ENCODE measurements at places on chromosomes 16 and 17. TPM values are rescaled to one million over a fixed set of nuclear protein-coding genes. Genes with fewer than 3 reads are reported as not detected.

DNA sequence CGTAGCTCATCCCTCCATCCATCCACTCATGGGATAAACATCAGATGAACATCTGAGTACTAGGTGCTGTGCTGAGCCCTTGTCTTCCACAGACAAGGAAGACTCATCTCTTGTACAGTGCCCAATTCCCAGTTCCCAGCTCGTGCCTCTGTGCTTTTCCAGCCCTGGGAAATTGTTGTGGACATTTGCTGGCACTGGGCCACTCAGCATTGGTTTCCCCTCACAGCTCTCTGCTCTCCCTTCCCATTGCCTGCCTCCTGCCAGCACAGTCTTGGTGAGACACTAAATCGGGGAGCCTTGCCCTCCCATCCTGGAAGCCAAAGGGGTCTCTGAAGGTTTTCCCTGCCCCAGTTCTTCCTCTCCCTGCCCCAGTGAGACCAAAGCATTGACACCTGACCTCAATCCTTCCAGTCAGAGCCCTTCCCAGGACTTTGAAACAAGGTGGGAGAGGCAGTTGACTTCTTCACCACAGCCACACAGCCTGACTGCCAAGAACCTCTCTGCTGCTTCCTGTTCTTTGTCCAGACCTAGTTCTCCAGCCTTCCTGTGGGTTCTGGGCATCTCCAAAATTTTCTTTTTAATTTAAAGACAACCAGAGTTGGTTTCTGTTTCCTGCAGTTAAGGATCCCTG lies 50.2 kb downstream of the WSB1 start:
- no peak for DNase-seq

DNA sequence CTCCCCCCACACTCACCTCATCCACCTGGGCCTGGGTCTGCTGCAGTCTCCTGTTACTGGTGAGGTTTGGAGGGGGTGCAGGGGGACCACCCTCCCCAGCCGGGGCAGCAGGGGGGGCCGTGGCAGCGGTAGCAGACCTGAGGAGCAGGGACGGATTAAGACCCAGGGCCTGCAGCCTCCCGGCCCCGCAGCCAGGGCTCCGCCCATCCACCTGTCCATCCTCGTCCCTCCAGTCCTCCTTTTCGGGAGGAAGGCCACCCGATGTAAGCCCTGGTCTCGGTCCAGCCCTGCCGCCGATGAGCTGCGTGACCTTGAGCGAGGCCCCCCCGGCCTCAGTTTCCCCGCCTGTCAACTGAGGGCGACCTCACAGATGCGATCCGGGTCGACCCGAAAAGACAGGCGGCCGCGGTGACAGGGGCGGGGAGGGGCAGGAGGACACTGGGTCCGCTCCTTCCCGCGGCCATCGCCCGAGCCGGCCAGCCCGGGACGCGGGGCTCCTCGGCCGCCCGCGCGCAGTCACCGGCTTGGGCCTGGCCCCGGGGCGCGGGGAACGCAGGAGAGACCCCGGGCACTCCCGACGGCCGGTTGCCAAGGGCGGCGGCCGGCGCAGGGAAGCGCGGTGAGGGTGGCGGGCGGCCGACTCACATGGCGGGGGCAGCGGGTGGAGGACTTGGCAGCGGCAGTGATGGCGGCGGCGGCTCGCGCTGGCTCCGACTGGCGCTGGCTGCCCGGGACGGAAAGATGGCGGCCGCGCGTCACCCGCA lies at the start of gene VAMP2:
Gene VAMP2, minus strand, starts transcription at position 716 of the 764 bp plus-strand sequence. Its CDS starts 69 bp downstream, at position 647.
- no peak for DNase-seq

DNA sequence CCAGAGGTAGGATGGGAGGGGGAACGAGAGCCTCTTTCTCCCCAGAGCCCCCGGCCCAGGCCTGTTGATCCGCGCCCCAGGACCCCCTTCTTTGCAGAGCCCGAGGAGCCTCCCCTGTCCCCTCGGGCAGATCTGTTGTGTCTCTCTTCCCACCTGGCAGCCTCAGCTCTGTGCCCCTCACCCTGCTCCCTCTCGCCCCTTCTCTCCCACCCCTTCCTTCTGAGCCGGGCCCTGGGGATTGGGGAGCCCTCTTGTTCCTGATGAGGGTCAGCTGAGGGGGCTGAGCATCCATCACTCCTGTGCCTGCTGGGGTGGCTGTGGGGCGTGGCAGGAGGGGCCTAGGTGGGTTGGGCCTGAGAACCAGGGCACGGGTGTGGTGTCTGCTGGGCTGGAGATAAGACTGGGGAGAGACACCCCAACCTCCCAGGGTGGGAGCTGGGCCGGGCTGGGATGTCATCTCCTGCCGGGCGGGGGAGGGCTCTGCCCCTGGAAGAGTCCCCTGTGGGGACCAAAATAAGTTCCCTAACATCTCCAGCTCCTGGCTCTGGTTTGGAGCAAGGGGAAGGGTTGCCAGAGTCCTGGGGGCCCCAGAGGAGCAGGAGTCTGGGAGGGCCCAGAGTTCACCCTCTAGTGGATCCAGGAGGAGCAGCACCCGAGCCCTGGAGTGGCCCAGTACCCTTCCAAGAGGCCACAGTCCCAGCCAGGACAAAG lies 65.4 kb downstream of the MRC2 start:
- DNase-seq: no peak

DNA sequence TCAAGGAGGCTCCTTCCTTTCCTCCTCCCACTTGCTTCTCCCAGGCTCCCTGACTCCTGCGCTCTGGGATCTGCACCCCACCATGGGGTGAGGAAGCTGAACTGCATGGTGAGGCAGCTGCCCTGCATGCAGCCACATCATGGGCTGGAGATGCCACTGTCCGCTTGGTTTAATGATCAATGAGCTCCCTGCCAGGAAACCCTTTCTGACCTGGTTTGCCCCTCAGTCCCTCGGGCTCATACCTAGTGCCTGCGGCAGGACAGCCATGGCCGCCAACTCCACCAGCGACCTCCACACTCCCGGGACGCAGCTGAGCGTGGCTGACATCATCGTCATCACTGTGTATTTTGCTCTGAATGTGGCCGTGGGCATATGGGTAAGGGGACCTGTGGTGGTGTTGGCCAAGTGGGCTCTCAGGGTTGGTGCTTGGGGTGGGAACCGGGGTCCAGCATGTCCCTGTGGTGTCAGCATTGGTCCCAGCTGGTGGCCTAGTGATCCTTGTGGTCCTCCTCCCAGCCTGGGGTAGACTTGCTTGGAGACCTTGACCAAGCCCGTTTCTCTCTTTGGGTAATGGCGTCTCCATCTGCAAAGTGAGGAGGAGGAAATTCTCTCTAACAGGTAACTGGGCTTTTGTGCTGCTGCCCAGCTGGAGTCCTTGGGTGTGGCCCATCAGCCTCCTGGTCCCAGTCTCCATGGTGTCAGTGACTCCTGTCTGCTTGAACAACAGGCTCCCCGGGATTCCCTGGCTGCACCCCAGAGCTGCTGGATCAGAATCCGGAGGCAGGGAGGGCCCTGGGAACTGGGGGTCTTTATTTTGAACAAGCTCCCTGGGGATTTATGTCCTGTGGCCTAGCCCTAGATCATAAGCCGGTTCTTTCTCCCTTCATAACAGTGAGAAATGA lies at the start of gene SLC5A10:
Gene SLC5A10, plus strand, starts transcription at position 225 of the 902 bp plus-strand sequence. Its CDS starts 41 bp downstream, at position 266.
- no peak for DNase-seq

- no peak for DNase-seq
Measured at GRCh38 chr17:37527249-37527851, 37.7 kb downstream of the DUSP14 start.

DNA sequence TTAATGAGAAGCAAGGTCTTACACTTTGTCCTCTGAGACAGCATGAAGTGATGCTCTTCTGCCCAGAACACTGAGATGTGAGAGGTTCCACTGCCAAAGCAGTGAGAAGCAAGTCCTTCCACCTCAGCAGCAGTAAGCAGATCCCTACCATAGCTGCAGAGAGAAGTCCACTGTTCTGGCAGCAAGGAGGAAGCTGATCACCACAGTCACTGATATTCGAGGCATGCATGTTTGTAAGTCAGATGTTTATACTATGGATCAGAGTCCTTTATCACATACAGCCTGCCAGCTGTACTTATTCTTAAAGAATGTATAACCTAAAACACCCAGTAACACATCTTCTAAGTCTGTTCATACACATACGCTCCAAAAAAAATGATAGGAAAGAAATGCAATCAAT lies 18.2 kb upstream of the METTL2A start:
- no peak for DNase-seq

DNA sequence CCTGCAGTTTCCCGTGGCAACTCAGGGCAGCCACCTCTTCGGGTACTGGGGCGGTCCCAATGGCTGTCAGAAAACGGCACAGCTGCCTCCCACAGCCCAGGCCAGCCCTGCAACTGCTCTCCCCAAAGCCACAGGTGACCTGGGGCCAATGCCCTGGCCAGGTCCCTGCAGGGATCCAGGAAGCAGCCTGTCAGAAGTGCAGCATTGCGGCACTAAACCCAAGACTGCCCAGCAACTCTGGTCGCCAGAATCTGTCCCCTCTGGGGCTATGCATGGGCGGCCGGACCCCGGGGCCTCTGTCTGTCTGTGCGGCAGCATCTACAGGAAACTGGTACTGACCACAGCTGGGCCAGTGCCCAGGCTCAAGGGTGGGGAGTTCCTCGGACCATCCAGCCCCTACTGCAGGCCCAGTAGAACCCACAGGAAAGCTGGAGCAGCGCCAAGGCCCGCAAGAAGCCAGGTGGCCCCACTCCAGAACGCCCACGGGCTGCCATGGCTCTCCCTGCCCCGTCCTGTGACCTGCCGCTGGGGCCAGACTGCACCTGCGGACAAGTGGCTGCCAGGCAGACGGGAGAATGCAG lies 5.5 kb downstream of the CYBC1 start:
- DNase-seq: no peak

- no peak for DNase-seq
Measured at GRCh38 chr16:58011652-58012051, 10.4 kb downstream of the USB1 start.

DNA sequence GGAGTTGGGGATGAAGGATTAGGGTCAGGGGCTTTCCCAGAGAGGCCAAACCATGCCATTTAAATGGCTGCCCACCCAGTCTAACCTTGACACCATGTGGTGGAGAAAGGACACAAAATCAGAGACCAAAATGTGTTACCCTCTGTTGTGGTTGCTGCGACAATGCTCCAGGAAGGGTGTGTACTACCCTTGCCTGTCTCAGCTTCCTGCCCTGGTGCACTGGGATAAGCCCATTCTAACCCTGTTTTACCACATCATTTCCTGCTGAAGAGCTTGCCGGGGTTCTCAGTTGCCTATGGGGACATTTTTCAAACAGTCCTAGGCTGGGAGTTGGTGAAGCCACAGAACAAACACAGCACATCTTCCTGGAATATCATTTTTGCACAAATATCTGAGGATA lies 4.9 kb downstream of the OR4D1 start:
- DNase-seq: no peak

DNA sequence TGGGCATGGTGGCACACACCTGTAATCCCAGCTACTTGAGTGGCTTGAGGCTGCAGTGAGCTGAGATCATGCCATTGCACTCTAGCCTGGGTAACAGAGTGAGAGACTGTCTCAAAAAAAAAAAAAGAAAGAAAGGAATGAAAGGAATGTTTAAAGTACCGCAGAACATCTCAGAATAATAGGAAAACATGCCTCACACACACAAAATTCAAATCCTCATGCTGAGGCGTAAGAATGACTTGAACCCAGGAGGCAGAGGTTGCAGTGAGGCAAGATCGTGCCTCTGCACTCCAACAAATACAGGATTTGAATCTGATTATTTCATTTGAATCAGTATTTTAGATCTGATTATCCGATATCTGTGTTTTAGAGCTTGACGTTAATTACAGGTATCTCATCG lies 21.3 kb upstream of the GAA start:
- no peak for DNase-seq

DNA sequence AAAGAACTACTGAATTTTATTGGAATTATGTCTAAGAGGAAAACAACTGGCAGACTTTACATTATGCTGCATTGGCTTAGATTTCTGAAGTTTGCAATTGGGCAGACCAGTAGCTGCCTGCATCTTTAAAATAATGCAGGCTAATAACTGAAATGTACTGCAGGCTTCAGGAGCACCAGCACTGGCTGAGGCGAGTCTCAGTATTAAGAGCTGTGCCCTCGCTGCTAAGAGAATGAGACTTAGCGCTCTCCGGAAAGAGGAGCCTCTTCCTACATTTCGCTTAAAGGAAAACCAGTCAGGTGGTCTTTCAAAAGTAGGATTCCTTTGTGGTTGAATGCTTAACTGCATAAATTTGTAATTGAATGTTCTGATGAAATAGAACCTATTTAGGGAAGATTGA lies 885 bp downstream of the CNTNAP4 start:
- DNase-seq: no peak

DNA sequence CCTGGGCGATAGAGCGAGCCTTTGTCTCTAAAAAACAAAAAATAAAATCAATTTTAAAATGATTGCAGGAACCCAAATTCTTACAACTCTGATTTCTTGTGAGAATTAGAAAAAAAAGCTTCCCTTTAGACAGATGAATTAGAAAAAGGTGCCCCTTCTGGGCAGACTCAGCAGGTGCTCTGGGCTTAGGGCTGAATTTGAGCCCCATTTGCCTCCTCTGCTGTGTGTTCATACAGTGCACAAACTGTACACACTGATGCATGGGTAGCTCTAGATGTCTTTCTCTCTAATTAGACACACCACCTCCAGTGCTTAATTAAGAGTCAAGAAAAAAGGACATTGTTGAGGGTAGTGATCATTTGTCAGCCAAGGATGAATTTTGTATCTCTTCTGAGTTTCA lies 38.5 kb upstream of the NOL11 start:
- no peak for DNase-seq

- no peak for DNase-seq
Measured at GRCh38 chr16:53495325-53495724, 7.7 kb downstream of the AKTIP start.

DNA sequence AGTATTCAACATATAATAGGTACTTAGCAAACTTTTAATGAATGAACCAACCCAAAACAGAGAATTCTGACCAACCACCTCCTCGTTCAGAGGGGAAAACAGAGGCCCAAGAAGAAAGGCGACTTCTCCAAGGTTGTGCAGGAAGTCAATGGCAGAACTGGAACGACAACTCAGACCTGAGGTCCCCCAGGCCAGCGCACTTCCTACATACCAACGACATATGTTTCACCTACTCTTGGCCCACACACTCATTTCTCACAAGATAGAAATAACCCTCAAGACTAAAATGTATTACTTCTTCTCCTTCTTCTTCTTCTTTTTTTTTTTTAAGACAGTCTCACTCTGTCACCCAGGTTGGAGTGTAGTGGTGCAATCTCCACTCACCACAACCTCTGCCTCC lies 14.4 kb downstream of the CHCT1 start:
- no peak for DNase-seq

- no peak for DNase-seq
Measured at GRCh38 chr16:66265556-66266141, 100.8 kb upstream of the CDH5 start.

- DNase-seq: no peak
Measured at GRCh38 chr16:12646490-12647274, 157.0 kb downstream of the CPPED1 start.

ACSM2A gene
- not detected for polyA plus RNA-seq

TBX21 gene
- polyA plus RNA-seq: not detected

TOX3 gene
- not detected for polyA plus RNA-seq

SMARCD2 gene
- 80.3 TPM for polyA plus RNA-seq

FBXW10B gene
- 4.4 TPM for polyA plus RNA-seq

TUBG1 gene
- 35.1 TPM for polyA plus RNA-seq

SLC13A2 gene
- not detected for polyA plus RNA-seq

TNFRSF13B gene
- polyA plus RNA-seq: not detected

Data from keratinocyte (primary cell).